ENCODE measurements at places on chromosomes 1 and 21.

DNA sequence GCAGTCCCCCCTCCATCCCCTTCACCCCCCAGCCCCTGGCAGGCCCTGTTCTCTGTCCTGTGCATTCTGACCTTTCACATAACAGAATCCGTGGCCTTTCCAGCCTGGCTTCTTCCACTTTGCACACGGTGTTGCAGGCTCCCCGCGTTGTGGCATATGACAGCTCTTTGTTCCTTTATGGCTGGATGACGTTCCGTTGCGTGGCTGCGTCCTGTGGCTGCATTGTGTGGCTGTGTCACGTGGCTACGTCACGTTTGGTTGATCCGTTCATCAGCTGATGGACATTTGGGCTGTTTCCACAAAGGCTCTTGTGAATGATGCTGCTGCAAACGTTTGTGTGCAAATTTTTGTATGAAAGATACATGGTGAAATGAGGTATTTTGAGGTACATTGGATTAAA lies 53.3 kb downstream of the PDE9A start:
- no peak for DNase-seq

DNA sequence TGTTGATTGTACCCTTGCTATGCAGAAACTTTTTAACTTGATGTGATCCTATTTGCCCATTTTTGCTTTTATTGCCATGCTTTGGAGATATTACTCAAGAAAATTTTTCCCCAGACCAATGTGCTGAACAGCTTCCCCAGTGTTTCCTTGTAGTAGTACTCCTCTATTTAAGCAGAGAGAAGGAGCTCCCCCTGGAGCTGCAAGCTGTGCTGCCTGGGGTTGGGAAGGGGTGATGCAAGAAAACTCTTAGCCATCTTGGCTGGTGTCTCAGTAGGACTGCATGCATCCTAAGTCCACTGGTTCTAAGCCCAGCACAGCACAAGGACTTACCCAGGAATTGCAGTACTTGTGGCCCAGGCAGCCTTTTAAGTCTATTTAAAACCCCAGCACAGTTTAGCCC lies 121.6 kb downstream of the NTMT2 start:
- peak; percentile 64 for DNase-seq

- DNase-seq: no peak
Observed at GRCh38 chr1:150804671-150805070, 3.4 kb downstream of the CTSK start.

GRCh38 chr1:57024428-57024827 lies 58.6 kb upstream of the C8B start:
- DNase-seq: no peak

DNA sequence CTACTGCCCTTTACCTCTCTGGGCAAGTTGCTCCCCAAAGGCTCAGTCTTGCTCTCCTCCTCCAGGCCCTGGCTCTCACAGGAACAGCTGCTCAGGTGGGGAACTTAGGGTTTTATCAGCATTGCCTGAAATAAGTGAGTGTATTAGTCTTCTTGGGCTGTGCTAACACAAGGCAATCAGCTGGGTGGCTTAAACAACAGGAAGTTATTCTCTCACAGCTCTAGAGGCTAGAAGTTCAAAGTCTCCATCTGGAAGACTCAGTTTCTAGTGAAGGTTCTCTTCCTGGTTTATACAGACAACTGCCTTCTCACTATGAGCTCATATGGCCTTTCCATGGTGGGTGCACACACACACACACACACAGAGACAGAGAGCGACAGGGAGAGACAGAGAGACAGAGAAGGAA lies 2.8 kb upstream of the CD1C start:
- no peak for DNase-seq

DNA sequence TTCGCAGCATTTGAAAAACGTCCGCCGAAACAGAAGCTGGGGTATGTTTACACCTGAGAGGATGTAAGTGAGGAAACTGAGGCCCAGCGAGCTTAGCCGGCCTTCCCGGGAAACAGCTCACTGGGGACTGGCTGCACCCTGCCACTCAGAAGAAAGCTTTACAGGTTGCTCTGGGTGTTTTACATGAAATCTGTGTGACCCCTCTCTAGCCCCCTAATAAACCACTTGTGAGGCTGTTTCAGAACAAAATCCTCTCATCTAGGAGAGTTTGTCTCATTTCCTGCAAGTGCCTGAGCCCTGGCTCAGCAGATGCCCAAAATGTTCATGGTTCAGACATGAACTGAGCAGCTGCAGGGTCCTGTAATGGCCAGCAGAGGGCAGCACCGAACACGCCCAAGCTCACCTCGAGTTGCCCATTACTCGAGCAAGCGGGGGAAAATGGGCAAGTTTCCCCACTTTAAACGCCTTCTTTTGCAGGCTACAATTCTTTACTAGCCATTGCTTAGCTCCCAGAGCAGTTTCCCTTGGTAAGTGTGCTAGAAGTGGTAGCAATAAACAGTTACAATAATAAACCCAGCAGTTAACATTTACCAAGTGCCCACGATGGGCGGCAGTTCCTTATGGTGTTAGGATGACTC lies 76.4 kb downstream of the FHAD1 start:
- peak; percentile 86 for DNase-seq

- DNase-seq: no peak
Observed at GRCh38 chr1:56957931-56958330, 7.9 kb downstream of the C8B start.

GRCh38 chr1:243341074-243341473 lies 85.2 kb downstream of the SDCCAG8 start:
- DNase-seq: no peak

DNA sequence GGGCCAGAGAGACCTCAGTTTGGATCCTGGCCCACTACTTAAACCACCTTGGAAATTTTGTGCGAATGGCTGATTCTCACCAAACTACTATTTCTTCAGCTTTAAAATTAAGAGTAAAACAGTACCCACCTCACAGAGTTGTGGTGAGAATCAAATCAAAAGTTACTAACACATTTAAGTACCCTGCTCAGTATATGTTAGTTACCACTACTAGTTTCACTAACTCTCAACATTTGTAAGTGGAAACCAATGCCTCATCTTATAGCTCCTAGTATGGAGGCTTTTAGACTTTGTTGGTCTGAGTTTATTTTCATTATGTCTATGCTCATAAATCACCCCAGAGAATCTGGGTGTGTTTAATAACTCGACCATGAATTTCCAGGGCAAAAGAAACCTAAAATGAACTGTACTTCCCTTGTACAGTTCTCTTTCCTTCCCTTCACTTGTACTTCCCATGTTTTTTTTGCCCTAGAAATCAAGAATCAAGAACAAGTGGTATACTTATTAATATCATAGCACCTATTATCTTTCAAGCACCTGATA lies 11.6 kb upstream of the SERBP1 start:
- no peak for DNase-seq

DNA sequence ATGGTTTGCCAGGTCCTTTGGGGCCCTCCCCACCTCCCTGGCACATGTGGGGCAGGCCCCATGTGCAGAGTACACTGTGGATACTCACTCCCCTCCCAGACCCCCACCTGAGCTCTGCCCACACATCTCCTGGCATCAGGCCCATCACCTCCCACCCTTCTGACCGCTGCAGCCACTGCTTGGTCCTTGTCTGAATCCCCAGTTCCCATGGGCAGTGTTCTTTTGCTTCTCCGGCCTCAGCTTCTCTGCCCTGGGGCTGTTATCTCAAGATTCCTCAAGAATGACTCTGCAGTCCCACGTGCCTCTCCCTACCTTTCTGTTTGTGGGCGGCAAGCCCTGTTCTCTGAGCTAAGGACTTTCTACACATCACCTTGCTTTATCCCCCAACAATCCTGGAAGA lies 187.7 kb upstream of the EDN2 start:
- peak; percentile 96 for DNase-seq

DNA sequence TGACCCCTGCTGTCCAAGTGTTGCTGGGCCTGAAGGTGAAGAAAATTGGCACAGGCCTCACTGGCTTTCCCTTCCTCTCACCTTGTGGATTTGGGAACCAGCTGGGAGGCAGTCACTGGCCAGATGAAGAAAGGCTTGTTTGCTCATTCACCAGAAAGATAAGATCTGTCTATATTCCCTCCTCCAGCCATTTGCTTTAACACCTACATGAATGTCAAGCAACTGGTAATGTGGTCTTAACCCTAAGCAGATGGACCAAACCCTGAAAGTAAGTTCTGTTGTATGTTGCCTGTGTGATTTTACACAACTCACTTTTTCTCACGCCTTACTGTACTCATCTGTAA lies 10.3 kb upstream of the SRRM1 start:
- no peak for DNase-seq

- DNase-seq: no peak
Observed at GRCh38 chr1:165416876-165417275, 28.1 kb downstream of the RXRG start.

DNA sequence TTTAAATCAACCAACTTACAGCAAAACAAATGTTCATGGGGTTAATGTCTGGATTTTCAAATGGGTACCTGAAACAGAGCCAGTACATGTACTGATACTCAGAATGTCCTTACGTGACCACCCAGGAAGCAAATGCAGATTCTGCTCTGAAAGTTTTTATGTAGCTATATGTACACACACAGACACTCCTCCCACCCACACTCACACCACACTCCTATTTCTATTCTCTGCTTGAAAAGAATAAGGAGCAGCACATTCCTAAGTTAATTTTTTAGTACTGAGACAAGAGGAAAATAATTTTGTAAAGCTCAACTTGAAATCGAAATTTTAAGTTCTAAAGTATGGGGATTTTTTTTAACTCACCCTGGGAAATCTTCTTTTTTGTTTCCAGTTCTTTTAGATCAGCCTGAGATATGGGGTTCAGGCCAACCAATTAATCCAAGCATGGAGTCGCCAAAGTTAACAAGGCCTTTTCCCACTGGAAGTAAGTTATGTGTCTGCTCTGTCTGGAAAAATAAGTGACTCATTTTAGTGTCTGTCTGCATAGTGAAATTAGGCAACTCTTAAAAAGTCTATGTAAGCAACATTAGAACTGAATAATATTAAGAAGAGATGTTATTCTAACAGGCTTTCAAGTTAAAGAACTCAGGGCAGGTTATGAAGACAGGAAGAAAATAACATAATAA lies 75.5 kb upstream of the DYNLT5 start:
- no peak for DNase-seq

GRCh38 chr1:226335661-226336060 lies 26.7 kb upstream of the LIN9 start:
- no peak for DNase-seq

DNA sequence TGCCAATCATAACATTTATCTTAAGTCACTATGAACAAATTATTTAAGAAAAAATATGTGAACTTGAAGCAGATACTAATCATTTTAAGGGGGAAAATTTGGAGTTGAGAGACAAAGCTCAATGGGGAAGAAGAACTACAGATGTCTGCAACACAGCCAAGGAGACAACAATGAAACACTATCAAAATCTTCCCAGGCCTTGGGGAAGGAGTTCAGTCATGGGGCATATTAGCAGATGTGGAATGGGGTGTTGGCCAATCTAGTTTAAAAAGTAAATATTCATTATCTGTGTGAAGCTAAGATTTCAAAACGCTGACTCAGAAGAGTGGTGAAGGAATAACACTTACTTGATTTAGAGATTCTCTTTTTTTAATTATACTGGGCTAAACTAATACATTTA lies 671.6 kb upstream of the ZP4 start:
- no peak for DNase-seq

- DNase-seq: no peak
Observed at GRCh38 chr1:156102633-156103511, 11.6 kb upstream of the LMNA start.

GRCh38 chr1:241611063-241611462 lies 29.1 kb downstream of the CHML start:
- no peak for DNase-seq

GRCh38 chr21:19026911-19027310 lies 623.3 kb upstream of the TMPRSS15 start:
- DNase-seq: no peak

- DNase-seq: no peak
Observed at GRCh38 chr1:101207891-101208290, 28.9 kb upstream of the S1PR1 start.

DNA sequence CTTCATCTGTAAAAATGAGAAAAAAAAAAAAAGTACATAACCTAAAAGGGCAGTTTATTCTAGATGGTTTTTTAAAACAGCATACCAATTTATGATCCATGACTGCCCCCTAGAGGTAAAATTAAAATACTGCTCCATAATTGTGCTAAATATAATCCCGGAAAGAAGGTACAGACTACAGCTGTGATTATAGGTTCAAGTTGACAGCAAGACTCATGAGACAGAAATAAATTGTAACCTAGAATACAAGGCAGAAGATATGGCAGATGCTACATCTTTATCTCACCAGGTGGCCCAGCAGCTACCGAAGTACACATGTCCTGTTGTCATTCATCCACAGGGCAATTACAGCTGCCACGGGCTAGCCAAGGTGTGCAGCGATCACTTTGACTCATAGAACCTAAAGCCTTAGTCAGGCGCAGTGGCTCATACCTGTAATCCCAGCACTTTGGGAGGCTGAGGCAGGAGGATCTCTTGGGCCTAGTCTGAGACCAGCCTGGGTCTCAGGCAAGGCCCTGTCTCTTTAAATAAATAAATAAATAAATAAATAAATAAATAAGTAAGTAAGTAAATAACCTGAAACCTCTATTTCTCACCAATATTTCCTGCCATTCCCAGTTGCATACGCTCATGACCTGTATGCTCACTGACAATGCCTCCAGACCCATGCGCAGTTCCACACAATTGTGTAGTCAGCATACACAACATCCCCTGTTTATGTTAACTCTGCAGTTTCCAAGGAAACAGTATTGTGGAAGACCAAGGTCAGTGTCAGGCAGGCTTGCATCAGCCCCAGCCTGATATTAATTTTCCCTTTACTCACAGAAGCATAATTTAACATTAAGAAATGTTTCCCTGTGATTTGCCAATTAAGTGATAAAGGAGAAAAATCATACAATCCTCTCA lies 18.3 kb upstream of the PPIE start:
- DNase-seq: peak; percentile 52

GRCh38 chr1:30912224-30912623 lies 3.7 kb upstream of the SDC3 start:
- DNase-seq: peak; percentile 46

GRCh38 chr21:14303731-14304488 lies 79.0 kb downstream of the HSPA13 start:
- no peak for DNase-seq

GRCh38 chr21:19507682-19508260 lies 1104.2 kb upstream of the TMPRSS15 start:
- DNase-seq: no peak

DNA sequence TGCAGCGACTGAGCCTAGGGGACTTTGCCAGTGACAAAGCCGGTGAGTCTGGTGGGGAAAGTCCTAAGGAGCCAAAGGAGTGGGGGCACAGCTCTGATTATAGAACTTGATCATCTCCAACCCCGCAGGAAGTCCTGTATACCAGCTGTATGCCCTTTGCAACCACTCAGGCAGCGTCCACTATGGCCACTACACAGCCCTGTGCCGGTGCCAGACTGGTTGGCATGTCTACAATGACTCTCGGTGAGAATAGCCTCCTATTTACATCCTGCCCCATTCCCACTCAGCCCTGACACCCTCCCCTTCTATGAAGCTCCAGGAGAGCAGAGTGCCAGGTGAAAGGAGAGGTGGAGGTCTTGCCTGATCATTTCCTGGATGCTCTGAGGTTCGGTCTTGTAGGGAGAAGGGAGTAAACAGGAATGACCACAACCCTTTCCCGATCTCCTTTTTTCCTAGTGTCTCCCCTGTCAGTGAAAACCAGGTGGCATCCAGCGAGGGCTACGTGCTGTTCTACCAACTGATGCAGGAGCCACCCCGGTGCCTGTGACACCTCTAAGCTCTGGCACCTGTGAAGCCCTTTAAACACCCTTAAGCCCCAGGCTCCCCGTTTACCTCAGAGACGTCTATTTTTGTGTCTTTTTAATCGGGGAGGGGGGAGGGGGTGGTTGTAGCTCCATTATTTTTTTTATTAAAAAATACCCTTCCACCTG lies 1.2 kb upstream of the PPOX start:
- no peak for DNase-seq

- DNase-seq: no peak
Observed at GRCh38 chr1:240426051-240426450, 185.9 kb downstream of the GREM2 start.

Data from islet precursor cell (in vitro differentiated cells).